Iris pigment epithelial cell (primary cell): ENCODE measurements at places on chromosomes 4 and X.
A peak's percentile ranks its signal among the peaks of the same experiment; 100 is the strongest.

- DNase-seq: no peak
Measured at GRCh38 chr4:36493251-36493650, 211.8 kb downstream of the DTHD1 start.

- no peak for DNase-seq
Measured at GRCh38 chrX:2955281-2955680, 26.1 kb upstream of the ARSD start.

GRCh38 chrX:23953908-23954269 lies 46.1 kb downstream of the CXorf58 start:
- DNase-seq: no peak

DNA sequence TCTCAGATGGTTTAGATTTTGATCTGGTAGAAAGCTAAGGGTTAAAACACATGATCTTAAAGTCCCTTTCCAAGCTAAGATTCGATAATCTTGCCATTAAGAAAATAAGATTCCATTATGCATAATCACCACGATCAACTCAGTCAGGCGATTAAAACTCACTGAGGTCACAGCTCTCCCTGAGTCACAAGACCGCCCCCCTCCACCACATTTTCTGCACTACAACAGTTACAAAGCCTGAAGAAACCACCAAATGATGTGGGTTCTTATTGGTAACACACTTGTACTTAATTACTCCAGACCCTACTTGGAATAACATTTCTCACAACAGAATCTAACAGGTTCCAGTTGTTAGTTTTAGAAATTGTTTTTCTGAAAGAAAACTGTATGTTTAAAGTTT lies 62.8 kb downstream of the SH3KBP1 start:
- DNase-seq: peak; percentile 67

DNA sequence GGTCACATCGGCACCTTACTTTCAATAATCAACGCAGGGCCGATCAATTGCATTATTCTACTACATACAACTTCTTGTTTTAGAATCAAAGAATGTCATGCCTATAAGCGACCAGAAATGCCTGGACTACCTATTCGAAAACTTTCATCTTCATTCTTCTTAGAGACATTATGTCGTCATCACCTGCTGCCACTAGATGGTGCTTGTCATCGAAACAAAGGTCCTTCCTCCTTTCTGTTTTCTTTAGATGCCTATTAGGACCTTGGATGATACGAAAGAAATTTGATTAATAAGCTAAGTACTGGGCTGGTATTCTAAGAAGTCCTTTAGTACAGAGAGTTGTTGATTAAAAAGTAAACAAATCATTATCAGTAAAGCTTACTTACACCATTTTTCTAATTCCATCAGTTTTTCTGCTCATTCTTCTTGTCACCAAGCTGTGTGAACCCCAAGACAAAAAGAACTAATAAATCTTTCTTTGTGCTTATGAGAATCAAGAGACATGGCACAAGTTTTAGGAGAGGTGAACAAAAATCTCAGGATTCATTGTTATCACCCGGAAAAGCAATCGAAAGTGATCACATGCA lies 154.5 kb upstream of the SLC4A4 start:
- peak; percentile 59 for DNase-seq

DNA sequence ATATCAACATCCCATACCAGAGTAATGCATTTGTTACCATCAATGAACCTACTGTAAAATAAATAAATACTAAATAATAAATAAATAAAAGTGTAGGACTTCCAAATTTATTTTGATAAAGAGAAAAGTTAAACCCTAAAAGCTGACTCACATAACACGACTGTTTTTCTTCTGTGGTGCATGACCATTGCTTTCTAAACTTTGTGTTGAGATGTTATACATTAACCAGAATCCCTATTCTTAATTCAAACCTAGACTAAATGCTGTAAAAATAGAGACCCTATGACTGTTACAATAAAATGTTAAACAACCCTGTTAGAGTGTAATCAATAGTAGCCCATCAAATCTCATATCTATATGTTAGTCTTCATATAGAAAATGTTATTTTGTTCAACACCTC lies 20.9 kb upstream of the PRMT9 start:
- DNase-seq: no peak

GRCh38 chr4:176539091-176539784 lies 219.5 kb downstream of the SPCS3 start:
- no peak for DNase-seq
